ENCODE measurements at places on chromosomes 12 and 14.

GRCh38 chr12:113497693-113498092 is 26.0 kb upstream of the LHX5 start:
- DNase-seq = no peak

DNA sequence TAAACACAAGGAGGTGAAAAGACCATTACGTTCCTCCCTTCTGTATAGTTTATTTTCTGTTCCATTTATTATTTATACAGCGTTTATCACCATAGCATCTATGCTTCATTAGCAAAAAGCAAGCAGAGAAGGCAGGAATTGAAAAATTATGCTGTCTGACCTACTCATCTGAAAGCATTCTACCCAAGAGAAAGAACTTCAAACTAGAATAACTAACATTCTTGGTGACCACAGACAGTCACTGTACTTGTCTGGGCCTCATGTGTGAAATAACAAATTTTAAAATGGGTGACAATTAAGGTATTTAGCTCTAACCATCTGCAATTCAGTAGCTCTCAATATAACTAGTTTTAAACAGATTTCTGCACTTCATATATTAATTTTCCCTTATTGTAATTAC is 29.3 kb upstream of the PDE3A start:
- no peak for DNase-seq

GRCh38 chr12:5318874-5319273 is 113.0 kb upstream of the NTF3 start:
- no peak for DNase-seq

DNA sequence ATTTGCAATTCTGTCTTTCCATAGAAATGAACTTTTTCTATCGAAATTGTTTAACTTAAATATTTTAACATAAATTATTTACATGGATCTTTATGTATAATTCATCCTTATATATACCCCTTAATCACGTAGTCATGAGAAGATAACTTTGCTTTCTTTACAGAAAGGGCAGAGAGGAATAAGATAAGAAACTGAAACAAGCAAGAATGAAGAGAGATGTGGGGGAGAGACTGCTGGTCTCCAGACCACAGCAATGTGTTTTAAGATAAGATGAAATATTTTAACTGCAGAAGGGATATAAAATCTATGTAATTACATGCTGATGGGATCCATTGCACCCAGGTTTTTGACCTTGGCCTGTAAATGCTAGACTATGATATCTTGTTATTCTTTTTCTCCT is 34.7 kb upstream of the DNM1L start:
- DNase-seq = no peak

DNA sequence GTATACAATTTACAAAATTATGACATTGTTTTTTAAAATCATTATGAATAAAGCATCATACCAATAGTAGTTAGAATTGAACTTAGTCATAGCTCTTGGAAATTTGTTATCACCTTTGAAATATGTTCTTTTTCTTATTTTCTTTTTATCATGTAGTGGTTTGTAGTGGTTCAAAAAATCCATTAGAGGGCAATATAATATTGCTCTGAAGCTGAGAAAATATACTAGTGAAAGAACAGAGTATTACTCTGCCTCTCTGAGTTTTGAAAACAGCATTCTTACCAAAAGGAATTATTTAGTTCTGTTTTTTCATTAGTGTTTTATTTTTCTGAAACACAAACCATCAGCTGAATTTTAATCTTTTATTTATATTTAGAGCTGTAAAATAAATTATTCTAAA is 76.2 kb downstream of the PDZRN4 start:
- DNase-seq = no peak

- no peak for DNase-seq
Observed at GRCh38 chr14:99853206-99853605, 60.0 kb downstream of the EML1 start.

DNA sequence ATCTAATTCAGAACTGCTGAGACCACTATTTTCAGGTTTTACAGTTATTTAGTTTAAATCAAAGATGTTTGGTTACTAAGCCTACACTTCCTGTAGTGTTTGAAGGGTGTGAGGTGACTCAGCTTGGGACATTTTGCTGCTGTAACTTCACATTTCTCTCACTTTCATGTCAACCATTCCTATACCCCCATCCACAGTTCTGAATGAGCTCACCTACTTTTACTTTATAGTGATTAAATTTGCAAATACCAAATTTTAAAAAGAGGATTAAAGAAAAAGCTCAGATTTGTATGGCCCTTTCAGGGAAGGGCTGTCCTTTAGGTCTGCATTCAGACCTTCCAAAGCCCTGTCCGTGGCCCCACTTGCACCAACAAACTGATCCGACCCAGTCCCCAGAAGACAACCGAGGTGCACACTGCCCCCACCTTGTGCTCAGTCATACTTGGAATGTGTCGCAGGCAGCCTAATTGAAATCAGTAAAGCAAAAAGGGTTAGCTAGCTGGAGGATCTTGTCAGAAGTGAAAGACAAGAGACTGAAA is 174.4 kb downstream of the MON2 start:
- no peak for DNase-seq

- DNase-seq = no peak
Observed at GRCh38 chr12:13197032-13197431, 506 bp downstream of the EMP1 start.

DNA sequence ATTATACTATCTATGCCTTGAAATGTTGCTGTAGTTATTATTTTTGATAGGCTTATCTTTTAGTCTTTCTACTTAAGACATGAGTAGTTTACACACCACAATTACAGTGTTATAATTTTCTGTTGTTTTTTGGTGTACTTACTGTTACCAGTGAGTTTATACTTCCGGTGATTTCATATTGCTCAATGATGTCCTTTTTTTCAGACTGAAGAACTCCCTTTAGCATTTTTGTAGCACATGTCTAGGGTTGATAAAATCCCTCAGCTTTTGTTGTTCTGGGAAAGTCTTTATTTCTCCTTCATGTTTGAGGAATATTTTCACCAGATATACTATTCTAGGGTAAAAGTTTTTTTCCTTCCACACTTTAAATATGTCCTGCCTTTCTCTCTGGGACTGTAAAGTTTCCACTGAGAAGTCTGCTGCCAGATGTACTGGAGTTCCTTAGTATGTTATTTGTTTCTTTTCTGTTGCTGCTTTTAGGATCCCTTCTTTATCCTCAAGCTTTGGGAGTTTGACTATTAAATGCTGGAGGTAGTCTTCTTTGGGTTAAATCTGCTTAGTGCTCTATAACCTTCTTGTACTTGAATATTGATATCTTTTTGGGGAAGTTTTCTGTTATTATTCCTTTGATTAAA is 41.5 kb upstream of the FERMT2 start:
- no peak for DNase-seq

- DNase-seq = no peak
Observed at GRCh38 chr14:37088356-37089215, 83.8 kb downstream of the SLC25A21 start.

DNA sequence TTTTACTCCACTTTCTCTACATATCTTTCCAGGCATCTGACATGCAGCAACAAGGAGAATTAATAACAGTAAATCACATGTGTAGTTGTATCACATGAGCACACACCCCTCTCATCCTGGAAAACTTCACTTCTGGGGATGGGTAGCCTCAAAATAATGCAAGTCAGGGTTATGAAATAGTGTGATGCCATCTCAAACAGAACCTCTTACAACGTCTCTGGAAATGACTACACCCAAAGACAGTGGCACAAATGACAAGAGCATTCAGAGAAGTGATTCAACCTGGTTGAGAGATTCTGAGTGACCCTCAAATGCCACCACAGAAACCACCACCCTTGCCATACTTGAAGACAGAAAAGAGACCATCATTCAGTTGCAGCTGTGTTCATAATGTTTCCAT is 2.8 kb downstream of the DIO2 start:
- DNase-seq = no peak

DNA sequence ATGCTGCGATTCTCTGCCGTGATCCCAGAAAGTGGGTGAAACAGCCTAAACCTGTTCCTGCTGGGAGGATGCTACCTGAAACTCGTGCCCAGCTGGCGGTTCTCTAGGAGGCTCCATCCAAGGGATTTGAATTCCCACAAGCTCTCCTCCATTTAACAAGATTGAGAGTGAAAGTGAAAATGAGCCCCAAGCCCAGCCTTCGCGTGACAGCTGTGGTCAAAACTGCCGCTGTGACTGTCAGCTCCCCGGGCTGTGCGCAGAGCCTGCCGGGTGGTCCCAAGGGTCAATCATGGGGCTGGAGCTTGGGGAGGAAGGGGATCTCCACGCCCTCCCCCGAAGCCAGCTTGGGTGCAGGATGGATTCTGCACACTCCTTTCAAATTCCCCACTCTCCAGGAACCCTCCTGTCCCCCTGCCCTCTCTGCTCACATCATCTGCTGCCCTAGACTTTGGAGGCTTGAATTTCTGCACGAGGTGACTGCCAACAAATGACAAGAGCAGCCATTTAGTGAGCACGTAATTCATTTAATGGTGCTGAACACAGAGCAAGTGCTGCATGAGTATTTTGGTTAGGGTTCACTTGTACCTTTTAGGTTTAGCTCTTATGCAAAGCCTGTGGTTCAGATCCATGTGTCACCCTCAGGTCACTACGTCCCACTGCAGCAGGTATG is 5.3 kb downstream of the ASB2 start:
- no peak for DNase-seq

GRCh38 chr12:86860776-86861175 is 604.6 kb upstream of the MGAT4C start:
- no peak for DNase-seq

GRCh38 chr12:50825372-50825838 is 17.3 kb upstream of the TMPRSS12 start:
- no peak for DNase-seq

DNA sequence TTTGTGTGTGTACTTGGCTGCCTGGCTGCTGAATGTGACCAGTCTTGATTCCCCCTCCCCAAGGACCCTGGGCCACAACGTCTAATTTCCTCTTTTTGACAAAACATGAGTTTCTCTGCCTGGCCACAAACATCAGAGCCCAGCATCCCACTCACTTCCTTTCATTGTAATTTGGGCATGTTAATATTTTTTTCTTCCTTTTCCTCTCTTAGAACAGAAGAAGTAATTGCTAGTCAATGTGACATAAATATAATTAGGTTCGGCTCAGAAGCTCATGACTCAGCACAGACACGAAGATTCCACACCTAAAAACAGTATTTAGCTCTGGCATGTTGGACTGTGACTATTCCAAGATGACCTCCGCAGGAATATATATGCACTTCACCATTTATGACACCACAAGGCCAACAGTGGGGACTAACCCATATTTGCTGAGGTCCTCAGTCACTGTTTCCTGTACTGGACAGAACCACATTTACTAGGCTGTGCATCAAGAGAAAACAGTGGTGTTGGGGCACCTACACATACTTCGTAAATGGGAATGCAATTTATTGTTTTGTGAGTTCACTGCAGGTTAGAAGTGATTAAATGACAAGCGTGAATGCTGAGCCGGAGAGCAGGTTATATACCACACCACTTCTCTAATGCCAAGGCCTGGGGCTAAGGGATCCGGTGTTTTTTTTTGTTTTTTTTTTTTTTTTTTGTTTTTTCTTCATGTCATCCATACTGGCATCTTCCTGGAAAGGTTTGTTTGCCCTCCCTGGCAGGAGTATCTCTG is 4.2 kb downstream of the GSG1 start:
- no peak for DNase-seq

- DNase-seq = no peak
Observed at GRCh38 chr12:65658360-65658759, 165.9 kb upstream of the HMGA2 start.

DNA sequence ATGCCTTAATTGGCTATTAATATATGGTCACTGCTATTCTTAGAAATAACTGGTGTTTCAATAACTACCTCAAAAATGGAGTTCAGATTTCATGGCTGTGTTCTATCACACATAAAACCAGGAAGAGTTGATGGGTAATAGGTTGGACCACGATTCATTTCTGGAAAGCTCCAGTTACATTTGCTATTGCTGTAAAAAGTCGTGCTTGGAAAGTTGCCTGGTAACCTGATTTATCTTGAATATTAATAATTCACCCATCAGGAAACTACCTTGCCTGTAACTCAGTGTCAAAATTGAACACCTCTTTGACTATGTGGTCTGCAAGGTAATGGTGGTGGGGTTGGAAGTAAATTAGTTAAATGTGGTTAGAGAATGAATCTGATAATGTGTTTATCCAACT is 104.7 kb upstream of the IFNG-AS1 start:
- DNase-seq = no peak

DNA sequence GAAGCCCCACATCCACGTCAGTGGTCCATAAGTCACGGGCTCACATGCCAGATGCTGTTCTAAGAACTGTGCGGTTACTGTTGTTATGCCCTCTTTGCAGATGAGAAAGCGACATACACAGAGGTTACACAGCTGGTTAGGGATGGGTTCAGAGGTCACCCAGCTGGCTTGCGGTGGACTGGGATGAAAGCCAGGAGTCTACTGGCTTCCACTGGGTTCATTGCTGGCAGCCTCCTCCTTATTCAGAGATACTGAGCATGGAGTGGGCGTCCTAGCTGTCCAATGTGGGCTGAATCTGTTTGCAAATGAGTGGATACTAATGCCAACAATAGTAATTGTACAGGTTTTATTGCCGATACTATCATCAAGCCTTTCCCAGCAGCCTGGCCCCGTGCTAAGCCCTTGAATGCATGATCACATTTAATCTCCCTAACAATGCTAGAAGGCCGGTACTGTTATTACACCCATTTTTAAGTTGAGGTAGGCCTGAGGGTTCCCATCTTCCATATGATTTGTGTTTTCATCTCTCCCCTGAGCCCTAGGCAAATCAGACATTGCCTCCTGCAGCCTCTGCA is 129.1 kb downstream of the PLXNC1 start:
- DNase-seq = no peak

- DNase-seq = no peak
Observed at GRCh38 chr12:115639648-115640012, 637.9 kb downstream of the MED13L start.

DNA sequence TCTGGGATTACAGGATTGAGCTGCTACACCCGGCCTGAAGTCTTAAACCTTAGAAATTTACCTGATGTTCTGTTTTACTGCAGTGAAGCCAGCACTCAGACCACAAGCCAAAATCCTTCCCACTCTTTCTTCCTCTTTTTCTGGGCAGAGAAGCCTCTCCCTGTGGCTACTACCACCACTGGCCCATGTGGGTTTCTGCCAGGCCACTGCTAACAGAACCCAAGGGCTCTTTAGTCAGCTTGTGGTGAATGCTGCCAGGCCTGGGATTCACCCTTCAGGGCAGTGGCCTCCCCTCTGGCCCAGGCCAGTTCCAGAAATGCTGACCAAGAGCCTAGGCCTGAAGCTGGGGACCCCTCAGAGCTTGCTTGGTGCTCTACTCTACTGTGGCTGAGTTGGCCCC is 35.3 kb downstream of the GAS2L3 start:
- DNase-seq = no peak

Measured in T follicular helper cell (primary cell).